ENCODE measurements at places on chromosomes 16 and 17.

GRCh38 chr16:83045790-83046189 is 419.0 kb downstream of the CDH13 start:
- DNase-seq: no peak

GRCh38 chr17:38724337-38724988 is 5.7 kb upstream of the CISD3 start:
- no peak for DNase-seq

GRCh38 chr17:21318439-21318838 is 33.9 kb downstream of the MAP2K3 start:
- DNase-seq: no peak

GRCh38 chr17:11495613-11496012 is 102.7 kb upstream of the DNAH9 start:
- DNase-seq: no peak

GRCh38 chr16:11605891-11606290 is 19.2 kb upstream of the LITAF start:
- DNase-seq: no peak

DNA sequence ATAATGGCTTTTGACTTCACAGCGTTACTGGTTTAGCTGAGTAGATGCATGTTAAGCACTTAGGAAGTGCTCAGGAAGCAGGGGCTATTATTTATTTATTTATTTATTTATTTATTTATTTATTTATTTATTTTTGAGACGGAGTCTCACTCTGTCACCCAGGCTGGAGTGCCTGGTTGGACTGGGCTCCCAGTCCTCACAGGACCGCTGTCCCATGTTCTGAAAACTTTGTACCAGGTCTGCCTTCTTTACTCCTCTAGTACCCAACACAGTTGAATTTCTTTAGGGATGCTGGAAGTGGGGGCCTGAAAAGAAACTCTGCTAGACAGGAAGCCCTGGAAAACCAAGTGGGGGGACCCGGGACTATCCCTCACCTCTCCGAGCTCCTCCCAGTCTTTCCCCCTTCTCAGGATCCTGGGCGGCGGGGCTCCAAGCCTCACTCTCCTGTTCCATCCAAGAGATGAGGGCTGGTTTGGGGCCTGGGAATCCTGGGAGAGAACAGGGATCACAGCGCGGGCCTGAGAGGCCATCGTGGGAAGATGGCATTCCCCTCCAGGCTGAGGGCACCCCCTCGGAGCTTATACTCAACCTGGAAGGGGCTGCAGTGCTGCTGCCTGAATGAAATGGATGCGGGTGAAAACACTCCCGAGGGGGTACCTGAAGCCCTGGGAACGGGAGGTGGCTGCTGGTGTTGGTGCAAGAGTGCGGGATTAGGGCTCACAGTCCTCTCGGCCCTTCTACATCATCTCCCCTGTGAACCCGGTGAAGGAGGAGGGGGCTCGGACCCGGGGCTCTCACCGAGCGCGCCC is 674 bp downstream of the ZNF688 start:
- DNase-seq: no peak

DNA sequence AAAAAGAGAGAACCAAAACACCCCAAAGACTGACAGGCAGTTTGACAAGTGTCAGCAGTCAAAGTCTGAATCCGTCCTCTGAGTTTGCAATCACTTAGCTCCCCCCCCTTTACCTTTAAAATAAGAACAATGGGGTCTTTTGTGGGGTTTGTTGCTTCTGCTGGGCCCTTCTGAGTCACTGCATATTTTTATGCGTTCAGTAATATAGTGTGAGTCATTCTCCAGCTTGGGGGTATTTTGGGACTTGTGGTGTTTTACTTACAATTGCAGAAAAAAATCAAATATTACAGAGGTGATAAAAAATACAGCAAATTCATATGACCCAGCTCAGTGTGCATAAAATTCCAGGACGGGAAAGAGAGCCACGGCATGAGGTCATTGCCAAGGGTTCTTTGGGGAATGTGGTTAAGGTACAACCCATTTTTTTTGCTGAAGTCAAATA is 120.1 kb downstream of the CYLD start:
- DNase-seq: peak; percentile 72

- no peak for DNase-seq
Measured at GRCh38 chr16:69523566-69524305, 42.0 kb upstream of the NFAT5 start.

- DNase-seq: no peak
Measured at GRCh38 chr16:53081686-53082407, 27.1 kb downstream of the CHD9 start.

DNA sequence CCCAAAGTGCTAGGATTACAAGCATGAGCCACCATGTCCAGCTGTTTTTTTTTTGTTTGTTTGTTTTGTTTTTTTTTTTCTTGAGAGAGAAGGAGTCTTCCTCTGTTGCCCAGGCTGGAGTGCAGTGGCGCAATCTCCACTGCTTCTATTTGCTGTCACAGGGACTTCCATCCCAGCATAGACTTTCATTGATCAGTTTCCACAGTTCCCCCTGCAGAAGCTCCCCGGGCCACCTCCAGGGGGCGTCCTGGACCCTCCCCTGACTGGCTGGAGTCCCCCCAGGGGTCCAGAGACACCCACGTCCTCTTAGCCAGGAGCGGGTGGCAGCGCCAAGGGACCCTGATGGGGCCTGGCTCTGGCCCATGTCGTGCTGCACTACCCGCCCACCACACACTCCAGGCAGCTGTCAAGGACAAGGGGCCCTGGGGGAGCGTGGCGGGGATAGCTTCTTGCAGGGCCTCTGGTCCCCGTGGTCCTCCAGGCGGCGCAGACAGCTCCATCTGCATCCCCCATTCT is 3.1 kb upstream of the NPW start:
- DNase-seq: no peak

DNA sequence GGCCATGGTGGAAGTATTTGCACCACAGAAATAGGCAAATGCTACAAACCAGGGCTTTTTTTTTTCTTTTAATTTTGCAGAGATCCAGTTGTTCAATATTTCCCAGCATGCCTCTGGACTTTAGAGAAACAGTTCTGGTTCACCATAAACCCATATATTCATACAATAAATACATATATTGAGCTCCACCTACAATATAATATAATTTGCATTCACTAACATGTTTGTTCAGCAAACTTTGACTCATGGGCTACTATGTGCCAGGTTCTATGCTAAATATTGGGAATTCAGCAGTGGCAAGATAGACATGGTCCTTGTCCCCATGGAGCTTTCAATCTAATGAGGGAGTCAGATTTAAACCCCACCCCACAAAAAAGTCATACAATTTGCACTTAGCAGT is 3.2 kb downstream of the TMEM114 start:
- no peak for DNase-seq

DNA sequence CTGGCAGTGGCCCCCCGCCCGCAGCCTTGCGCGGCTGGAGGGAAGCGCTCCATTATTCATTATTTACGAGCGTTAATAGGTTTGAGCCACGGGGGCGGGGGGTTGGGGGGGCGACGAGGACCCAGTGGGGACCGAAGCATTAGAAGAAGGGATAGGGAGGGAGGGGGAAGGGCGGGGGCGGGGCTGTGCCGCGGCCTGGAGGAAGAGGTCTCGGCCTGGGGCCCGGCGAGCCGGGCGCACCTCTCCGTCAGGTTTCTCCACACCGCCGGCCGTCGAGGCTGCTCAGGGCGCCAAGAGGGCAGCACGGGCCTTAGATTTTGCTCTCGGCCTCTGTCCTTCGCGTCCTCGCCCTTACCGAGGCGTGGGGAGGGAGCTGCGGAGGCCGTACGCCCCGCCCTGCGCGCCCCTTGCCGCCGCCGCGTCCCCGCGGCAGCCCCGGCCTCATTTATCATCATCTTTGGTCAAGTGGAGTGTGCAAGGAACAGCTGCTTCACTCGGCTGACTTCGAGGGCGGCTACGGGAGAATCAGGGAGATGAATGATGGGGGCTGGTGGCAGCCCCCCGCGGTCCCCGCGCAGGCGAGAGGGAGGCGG is 54.2 kb downstream of the SREBF1 start:
- no peak for DNase-seq

Measured in retinal pigment epithelial cell (primary cell).